ENCODE measurements at places on chromosomes 5 and 9. TPM values are rescaled to one million over a fixed set of nuclear protein-coding genes. Genes with fewer than 3 reads are reported as not detected.

DNA sequence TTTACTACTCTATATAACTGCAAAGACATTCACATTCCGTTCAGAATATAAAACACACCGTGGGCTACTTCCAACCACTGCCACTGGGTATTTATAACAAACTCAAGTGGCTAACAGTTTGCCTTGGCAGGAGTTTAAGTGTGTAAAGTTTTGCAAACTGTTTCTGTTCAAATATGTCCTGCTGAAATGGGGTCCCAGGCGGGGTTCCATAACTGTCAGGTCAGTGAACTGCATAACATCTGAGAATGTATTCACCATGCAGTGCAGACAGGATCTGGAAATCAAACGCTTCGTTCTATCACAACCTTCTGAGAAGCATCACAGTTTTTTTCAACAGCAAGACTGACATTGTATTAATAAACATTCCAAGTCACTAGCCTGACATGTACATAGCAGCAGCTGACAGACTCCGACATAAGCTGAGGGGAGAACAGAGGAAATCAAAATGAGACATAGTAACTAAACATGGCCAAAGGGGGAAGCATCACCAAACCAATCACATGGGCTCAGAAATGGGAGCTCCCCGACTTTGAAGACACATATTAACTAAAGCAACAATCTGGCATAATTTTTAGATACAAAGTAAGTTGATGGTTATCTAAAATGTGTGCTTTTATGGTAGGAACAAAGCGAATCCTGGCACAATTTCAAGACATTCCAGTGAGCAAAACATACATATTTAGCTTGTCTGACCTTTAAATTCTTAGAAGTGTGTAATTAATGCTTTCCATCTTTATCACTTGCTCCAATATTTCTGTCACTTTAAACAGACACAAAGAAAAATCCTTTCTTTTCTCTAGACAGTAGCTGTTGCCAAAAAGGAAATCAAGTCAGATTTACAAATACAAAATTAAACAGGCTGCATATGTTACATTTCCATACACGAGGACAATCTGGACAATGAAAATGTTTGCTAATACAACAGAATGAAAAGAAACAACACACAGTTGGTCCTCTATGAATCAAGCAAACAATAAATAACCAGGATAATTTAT is 156.8 kb downstream of the MAPKAP1 start:
- DNase-seq = no peak

DNA sequence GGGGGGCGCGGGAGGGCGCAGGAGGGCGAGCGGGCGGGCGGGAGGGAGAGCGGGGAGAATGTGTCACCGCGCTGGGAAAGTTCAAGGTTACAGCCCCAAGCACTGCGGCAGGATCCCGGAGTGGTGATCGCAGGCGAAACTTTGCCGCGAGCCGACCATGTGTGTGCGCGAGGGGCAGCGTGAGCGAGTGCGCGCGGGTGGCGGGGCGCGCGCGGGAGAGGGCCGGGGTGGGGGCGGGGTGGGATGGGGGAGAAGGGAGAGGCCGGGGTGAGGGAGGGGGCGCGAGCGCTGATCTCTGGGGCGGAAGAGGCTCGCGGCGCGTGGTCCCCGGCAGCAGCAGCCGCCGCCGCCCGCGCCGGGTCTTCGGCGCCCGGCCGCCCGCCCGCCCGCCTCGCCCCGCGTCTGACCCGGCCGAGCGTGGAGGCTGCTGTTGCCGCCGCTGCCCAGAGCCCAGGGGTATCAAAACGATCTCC is at the start of gene NFIB:
Gene NFIB, minus strand, starts transcription at position 191 of the 473 bp plus-strand sequence. CDS start 630 bp downstream, outside the sequence.
- no peak for DNase-seq

TRAPPC13 gene
- polyA plus RNA-seq = 21.1 TPM

DNA sequence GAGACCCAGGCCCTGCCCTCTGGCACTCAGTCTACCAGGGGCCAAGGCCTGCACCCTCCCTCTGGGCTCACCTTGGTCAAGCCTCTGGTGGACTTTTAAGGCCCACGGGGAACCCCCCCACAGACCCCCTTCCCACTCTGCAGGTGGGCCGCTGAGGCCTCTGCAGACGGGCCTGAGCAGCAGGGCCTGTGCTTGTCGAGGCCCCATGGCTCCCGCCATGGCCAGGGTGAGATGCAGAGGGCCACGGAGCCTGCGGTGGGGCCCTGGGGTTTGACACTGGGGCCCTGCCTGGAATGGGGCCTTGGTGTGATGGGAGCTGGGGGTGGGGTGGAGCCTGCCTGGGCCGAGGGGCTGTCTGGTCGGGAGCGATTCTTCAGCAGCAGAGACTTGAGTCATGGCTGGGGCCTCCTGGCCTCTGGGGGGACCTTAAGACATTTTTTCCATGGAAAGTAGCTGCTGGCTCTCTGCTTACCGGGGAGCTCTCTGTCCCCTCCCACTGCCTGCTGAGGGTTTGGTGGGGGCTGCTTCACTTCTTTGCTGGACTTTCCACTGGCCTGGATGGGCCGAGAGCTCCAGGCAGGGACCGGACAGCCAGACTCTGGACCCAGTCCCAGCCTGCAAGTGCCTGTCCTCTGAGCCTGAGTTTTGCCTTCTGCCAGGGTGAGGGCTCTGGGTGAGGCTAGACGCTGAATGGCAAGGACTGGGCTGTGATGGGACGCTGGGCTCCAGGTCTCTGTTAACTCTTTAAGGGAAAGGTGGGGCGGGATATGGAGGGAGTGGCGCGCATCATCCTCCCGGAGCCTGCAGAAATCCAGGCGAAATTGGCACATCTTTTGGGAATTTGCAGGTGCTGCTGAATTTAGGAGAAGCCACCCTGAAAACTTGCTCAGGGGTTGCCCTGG is 132.2 kb downstream of the RXRA start:
- DNase-seq = no peak

GRCh38 chr5:6236858-6237481 is 141.4 kb downstream of the MED10 start:
- no peak for DNase-seq

GRCh38 chr5:151271336-151271735 is 18.4 kb downstream of the GM2A start:
- DNase-seq = no peak

DNA sequence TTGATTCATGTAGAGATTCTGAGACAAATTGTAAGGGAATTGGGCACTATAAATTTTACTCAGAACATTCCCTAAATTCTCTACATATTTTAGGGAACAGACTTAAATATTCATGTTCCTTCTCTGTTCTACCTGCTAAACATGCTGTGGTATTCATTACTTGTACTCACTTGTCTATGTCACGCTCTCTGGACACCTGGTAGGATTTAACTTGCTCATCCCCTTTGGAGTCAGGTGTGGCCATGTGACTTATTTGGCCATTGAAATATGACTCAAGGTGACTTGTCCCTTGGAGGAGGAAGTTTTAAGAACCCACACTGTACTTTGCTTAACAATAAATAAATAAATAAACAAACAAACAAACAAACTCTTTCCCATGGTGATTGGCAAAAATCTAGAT is 2258.8 kb upstream of the WWC1 start:
- DNase-seq = no peak

NR2F1 gene
- 65.5 TPM for polyA plus RNA-seq

Data from AG04450 (cell line).